ENCODE measurements at places on chromosomes 2 and 18.

DNA sequence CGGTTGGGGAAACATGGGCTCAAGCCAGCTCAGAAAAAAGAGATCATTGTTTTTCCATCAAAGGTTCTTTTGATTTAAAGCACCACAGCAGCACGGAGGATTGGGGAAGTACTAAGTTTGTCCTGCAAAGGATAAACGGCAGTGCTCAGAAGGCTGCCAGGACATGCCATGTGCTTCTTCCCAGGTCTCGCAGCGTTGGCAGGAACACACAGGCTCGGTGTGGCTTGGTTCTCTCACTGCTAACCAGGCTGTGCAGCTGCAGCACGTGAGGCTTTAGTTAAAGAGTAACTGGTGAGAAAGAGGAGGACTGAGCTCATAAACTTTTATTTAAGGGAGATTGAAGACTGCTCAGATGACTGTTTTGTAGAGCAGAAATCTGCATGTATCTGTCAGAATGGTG lies 264.3 kb downstream of the TSN start:
- DNase-seq = no peak

GRCh38 chr2:217349251-217349650 lies 489.4 kb upstream of the TNP1 start:
- DNase-seq = no peak

DNA sequence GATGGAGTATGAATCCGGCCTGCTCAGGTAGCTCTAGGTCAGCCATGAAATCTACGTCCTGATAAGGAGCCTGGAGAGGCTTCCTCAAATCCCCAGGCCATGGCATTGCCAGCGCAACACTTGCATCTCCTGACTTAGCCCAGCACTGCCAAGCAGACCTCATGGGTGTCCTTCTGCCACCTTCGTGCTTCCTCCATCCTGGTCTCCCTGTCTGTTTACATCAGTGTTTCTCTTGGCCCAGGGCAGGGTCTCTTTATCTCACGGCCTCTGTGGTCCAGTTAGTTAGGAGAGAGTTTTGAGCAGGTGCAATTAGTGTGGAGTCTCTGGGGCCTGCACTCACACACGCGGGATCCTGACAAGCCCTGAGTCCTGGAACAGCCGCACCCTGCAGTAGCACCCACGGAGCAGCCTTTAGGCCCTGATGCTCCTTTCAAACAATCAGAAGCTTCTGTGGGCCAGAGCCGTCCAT lies 193.1 kb upstream of the ARL4C start:
- DNase-seq = no peak

- DNase-seq = no peak
Measured at GRCh38 chr2:129070663-129071062, 752.0 kb upstream of the HS6ST1 start.

GRCh38 chr2:88950010-88950409 lies 258.5 kb downstream of the RPIA start:
- DNase-seq = peak; percentile 10

DNA sequence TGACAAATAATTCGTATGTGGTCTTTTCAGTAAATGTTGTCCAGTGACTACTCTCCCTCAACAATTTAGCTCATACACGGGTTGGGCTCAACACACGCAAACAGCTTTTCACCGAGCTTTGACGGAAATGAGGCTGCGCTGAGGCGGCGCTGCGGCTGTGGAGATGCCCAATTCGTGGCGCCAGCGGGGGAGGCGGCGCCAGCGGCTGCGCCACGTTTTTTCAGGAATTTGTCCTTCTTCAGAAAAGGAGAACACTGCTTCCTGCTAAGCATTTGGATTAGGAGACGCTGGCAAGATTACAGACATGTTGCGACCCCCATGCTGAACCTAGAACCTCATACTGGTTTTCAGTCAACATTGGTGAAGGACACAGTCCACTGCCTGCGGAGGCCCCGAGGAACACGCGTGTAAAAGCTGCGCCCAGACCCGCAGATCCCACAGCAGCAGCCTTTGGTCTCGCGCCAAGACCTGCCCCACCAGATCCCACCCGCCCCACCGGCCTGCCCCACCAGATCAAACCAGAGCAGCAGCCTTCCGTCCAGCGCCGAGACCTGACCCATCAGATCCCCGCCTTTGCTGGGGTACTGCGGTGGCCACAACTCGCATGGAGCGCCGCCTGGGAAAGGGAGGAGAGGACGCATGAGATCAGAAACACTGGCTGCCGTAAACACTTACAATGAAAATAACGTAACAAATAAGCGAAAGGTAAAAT lies 173.8 kb downstream of the TMEM18 start:
- DNase-seq = no peak

- DNase-seq = no peak
Measured at GRCh38 chr18:2407961-2408360, 163.3 kb downstream of the METTL4 start.

DNA sequence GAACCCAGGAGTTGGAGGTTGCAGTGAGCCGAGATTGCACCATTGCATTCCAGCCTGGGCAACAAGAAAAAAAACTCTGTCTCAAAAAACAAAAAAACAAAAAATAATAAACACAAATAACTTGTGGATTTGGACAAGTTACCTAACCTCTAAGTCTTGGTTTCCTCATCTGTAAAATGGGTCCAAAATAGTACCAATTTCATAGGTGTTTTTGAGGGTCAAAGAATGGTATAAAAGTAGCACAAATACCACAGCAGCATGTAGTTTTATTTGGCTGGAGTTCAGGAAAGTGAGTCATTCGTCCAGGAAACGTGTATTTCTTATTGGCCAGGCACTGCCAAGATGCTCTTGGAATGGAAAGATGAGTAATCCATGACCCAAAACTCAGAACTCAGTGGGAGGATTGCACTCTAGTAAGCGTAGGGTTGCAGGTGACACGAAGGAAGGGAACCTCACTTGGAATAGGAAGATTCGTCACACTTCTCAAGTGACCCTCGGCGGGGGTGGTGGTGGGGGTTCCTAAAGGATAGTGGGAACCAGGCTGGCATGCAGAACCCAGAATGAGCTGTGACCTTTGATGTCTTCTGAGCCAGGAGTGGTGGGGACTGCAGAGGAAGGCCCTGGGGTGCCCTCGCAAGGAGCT lies 24.4 kb downstream of the GRHL1 start:
- peak; percentile 99 for DNase-seq

- DNase-seq = no peak
Measured at GRCh38 chr2:65371074-65371434, 61.3 kb downstream of the SPRED2 start.

DNA sequence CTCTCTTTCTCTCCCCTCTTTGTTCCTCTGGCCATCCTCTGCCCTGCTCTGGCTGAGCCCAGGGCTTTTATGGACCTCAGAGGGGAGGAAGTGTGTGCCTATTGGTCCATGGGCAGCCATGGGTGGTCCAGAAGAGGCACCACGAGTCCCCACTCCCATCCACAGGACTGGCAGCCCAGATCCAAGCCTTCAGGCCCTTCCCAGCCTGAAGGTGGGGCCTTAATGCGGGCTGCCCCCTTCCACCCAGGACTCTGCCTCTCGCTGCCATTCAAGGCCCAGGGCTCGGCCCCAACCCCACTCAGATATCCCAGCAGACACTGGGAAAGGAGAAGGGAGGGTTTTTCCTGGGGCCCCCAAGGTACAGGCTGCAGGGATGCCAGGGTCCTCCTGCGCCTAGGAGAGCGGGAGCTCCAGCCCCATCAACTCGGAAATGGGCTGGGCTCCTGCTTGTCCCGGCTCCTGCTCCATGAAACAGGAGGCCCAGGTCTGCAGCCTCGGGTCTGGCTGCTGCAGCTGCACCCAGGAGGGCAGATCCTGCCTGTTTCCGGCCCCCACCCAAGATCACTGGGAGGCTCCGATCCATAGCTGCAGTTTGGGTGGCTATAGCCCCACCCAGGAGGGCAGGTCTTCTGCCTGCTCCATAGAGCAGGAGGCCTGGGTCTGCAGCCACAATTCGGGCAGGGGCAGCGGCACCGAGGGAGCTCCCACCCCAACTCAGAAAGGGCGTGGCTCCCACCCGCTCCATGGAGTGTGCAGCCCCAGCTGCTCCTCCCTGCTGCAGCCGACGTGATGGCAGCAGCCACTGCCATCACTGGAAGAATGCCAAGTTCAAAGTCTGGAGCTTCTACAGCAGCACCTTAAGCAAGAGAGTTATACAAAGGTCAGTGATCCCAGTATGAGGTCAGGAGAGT lies 116.6 kb upstream of the RBBP8 start:
- no peak for DNase-seq

DNA sequence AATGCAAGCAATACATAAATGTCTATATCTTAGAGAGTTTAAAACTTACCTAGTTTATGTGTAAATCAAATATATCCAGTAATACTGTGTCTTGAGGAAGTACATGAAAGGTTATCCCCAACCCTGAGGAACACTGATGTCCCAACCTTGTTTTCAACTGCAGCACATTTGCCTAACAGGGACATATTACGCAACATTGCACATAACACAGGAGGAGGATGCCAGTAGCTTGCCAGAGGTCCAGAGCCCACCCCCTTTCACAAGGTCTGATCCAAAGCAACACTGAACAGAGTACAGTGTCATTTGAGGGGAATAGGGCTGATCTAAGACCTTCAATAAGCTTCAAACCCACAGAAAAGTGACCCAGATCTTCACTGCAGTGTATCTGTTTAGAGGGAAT lies 678.5 kb downstream of the ARHGAP15 start:
- DNase-seq = peak; percentile 34

All from fibroblast of mammary gland (primary cell).